ENCODE measurements at places on chromosomes 5 and 9.
A peak's percentile ranks its signal among the peaks of the same experiment; 100 is the strongest.

GRCh38 chr5:138975098-138975847, 100.1 kb upstream of the LRRTM2 start:
- DNase-seq = no peak

GRCh38 chr9:105293408-105293807, 49.0 kb downstream of the SLC44A1 start:
- DNase-seq = no peak

DNA sequence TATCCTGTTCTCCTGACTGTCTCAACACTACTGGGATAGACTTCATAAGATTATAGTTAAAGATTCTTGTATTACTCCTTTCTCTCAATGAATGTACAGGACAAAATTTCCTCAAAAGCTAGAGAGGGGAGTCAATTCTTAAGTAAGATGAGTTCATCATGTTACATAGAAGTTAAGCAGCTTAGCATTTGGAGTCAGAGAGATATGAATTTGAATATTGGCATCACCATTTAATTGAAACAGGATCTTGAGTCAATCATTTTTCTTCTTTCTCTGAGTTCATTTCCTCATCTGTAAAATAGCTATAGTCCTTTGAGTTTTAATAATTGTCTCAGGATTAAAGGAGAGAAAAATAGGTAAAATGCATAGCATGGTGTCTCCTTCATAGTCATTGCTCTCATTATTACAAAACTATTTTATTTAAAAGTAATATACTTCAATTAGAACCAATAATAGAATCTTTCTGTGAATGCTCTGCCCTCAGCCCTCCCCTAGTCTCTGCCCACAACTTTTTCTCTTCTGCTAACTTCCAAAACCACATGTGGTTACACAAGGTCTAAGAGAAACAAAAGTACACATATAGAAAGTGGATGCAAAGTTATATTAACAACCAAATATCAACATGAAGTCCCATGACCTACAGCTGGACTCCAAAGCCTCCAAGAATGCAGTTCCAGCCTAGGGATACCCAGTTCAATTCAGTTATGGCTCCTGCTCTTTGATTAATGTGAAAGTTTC, 265.6 kb downstream of the TLE1 start:
- no peak for DNase-seq

GRCh38 chr9:85502815-85503655, 238.7 kb downstream of the AGTPBP1 start:
- DNase-seq = no peak

DNA sequence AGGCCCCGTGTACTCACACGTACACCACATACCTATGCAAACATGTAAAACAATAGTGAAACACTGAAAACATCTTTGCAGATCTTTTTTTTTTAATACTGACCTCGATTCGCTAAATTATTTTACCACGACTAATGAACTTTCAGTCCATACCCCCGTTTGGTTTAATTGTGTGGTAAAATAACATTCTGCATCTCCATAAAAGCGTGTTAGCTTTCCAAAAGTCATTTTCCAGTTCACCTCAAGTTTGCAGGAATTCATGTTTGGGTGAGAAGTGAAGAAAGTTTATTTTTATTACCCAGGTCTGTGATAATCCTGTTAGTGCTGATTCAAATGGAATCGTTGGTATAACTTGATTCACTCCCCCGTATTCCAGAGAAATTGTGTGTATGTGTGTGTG, 652 bp downstream of the ARSK start:
- DNase-seq = no peak

- no peak for DNase-seq
Measured at GRCh38 chr5:172700365-172701290, 59.6 kb downstream of the NEURL1B start.

- DNase-seq = no peak
Measured at GRCh38 chr5:39760385-39761198, 335.8 kb upstream of the DAB2 start.

GRCh38 chr9:111661150-111661801, at the start of gene GNG10:
Gene GNG10 (plus strand): TSS chr9:111661605. CDS start chr9:111661635, 30 bp downstream.
- peak; percentile 74 for DNase-seq

DNA sequence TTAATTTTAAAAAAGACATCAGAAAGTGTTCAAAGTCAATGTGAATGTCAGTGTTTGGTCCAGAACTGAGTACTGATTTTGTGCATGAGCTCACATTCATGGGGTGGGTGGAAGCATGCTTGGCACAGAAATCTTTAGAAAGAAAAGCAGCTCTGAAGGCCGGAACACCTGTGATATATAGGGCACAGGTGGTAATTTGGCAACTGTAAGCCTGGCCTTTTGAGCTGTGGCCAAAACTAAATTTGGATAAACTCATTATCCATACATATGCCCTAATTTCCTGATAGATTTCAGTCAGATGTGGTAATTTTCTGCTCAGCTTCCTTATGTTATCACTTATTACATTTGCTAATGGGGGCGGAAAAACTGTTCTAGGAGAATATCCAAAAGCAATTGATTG, 211.4 kb downstream of the HCN1 start:
- DNase-seq = peak; percentile 40

DNA sequence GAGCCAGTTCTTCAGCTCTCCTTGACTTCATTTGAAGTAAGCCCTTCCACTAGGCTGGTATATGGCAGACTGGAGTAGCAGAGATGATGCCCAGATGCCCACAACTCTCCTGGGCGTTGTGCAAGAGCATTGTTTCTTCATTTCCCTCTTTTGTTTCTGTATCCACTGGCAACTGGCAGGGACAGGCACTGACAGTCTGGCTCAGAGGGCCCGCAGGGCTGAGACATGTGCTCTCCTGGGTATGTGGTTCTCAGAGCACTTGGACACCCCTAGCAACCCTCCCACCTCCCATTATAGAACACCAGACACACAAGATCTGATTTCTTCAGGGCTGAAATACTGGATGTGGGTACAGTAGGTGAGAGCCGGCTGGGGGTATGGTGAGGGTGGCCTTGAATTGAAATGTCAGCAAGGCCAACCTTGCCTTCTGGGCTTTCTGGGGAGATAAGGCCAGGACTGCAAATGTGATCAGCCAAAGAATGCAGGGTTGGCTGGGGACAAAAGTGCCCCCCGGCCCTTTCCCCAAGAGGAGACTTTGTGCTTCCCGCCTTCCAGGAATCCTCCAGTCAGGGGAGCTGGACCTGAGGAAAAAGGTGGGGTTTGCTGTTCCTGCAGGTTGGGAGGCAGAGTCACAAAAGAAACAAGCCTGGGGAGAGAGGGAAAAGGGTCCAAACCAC, 28.6 kb upstream of the CTNNA1 start:
- no peak for DNase-seq

All from NCI-H2171 (cell line).